CD4-positive, CD25-positive, alpha-beta regulatory T cell (primary cell): ENCODE measurements at places on chromosomes 1 and 21. TPM values are rescaled to one million over a fixed set of nuclear protein-coding genes. Genes with fewer than 3 reads are reported as not detected.

- no peak for DNase-seq
Observed at GRCh38 chr1:10196976-10197375, 13.4 kb upstream of the KIF1B start.

DNA sequence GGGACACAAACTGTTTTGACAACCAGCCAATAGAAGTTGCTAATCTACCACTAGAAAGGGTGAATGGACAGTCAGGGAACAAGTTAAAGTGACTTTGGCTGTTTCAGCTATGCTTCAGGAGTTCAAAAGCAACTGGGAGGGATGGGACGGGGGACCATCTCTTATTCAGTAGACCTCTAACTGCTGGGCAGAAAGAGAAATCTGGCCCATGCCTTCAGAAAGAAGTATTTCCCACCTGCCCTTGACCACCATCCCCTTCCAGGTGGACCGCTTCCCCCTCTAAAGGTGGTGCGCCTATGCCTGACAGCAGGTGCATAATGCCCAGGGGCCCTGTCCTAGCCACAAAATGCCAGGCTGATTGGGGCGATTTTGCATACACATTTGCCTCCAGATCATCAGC, 5.2 kb downstream of the ITPKB start:
- DNase-seq = no peak

GRCh38 chr21:37384416-37384815, 17.8 kb downstream of the DYRK1A start:
- no peak for DNase-seq

DNA sequence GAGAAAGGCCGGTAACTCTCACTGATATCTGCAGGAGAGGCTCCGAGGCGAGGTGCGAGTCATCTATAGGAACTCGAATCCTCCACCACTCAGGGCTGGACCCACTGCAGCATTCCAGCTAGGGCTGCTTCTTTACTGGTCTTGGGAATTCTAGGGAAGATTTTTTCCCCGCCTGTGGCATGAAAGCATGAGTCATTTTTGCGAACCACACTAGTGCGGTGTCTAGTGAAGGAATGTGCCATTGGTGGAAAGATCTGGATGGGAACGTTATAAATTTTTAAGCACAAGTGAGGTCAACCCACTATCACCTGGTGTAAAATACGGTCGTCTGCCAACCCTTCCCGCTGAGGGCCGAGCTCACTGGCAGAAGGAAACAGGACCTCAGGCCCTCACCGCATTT, 49.7 kb downstream of the SYF2 start:
- DNase-seq = no peak

- peak; percentile 26 for DNase-seq
Observed at GRCh38 chr1:243354511-243355153, 98.8 kb downstream of the SDCCAG8 start.

GRCh38 chr1:53919675-53920066, 25.7 kb downstream of the DIO1 start:
- DNase-seq = peak; percentile 8

GRCh38 chr1:206829875-206830274, 35.5 kb upstream of the IL20 start:
- peak; percentile 34 for DNase-seq

- DNase-seq = no peak
Observed at GRCh38 chr1:153324912-153325311, 12.2 kb upstream of the PGLYRP3 start.

The RNF186 gene
- total RNA-seq = not detected
